Femur (tissue), 1 donor: ENCODE measurements at places on chromosomes 11 and 22.

GRCh38 chr11:17613983-17614382, 66.9 kb downstream of the OTOG start:
- no peak for DNase-seq

- no peak for DNase-seq
These were observed 483.3 kb downstream of the TBC1D22A start for GRCh38 chr22:47245786-47246185.

DNA sequence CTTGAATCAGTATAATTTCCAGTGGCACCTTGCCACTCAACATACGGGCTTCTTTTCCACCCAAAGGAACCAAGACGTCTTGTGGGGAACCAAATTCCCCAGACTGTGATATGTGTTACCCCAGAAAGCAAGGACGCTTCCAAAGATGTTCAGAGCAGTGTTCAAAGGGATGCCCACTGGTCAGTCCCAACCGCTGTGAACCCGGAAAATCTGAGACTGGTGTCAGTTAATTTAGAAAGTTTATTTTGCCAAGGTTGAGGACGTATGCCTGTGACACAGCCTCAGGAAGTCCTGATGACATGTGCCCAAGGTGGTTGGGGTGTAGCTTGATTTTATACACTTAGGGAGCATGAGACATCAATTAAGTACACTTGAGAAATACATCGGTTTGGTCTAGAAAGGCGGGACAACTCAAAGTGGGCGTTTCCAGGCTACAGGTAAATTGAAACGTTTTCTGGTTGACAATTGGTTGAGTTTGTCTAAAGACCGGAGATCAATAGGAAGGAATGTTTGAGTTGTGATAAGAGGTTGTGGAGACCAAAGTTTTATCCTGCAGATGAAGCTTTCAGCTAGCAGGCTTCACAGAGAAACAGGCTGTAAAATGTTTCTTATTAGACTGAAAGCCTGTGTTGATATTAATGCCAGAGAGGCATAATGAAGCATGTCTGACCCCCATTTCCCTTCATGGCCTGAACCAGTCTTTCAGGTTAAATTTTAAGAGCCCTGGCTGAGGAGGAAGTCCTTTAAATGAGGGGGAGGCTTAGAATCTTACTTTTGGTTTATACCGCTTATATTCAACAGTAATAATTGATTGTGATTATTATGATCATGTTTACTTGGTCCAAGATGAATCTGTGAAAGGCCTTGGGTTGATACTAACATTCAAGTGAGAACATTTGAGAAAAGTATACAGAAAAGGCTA, 6.8 kb downstream of the APOL3 start:
- no peak for DNase-seq

DNA sequence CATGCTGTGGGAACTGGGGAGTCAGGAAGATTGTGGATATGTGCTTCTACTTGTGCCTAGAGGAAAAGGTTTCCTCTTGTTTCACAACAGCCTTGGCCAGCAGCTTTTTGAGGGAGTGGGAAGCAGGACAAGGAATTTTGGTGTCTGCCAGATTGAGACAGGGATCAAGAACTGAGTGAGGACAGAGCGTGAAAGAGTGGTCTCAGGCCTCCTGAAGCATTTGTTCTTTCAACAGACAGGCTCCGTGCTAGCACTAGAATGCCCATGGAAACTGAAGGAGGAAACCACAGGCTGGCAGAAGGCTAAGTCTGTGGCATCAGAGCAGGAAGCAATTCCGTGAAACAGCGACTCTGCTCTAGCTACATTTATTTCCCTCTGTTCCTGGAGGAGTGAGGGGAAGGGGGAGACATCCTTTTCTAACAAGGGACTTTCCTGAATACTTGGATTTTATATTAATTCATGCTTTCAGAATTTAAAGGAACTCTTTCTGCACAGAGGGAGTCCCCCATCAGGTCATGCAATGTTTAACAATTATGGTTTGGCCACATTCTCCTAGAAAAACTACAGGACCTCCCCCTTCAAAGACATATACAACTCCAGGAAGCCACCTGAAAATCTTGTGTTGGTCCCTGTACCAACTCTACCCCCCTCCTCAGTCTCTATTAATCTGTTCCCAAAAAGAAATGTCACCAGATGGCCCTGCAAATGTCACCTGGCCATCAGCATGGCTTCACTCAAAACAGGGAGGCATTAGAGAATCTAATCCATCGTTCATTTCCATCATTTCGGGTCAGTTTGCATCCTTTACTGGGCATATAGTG, 96.1 kb downstream of the SYT9 start:
- no peak for DNase-seq

- no peak for DNase-seq
These were observed 5.9 kb downstream of the TOM1 start for GRCh38 chr22:35305525-35306070.

GRCh38 chr11:96130061-96130620, 206.2 kb upstream of the MTMR2 start:
- no peak for DNase-seq

- DNase-seq, result no peak
These were observed 20.7 kb upstream of the MMP7 start for GRCh38 chr11:102551169-102551781.

DNA sequence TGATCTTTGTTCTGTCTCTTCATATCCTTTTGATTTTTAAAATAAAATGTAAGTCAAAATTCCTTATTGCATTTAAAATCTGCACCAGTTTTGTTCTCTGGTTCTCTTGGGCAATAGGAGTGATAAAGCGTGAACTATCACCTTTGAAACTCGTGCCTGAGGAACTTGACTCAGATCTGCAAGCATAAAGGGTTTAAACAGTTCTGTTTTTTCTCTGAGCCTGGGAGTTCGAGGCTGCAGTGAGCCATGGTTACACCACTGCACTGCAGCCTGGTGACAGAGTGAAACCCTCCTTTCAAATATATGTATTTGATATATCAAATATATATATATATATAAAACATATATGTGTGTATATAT, 38.9 kb upstream of the CLMP start:
- DNase-seq, result no peak

DNA sequence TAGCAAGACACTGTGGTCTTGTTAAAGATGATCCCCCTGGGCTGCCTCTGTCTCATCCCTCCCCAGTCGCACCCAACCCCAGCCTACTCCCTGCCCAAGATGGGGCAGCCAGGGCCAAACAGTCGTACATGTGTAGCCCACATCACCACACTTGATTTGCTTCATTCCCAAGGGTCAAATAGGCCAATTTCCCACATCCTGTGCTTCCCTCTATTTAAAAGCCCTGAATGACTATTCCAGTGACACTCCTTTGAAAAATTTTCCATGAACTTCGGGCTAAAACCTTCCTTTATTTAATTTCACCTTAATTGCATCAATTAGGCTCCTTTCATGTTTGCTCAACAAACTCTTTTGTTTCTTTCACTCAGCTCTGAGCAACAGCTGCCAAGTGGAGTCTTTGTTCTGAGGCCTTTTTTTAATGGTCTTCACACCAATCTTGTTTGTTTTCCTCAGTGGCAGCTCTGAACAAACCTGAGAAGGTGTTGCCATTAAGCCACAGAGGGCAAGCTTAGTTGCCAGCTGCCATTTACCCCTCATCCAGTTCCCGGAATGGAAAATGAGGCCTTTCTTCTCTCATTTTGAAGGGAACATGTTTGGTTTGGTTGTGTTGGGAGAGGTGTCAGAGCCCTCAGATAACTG, 126.9 kb downstream of the APIP start:
- DNase-seq, result no peak

GRCh38 chr22:42635531-42635930, 4.9 kb downstream of the ATP5MGL start:
- DNase-seq, result no peak
